Jurkat, Clone E6-1 (cell line): ENCODE measurements at places on chromosomes 12 and 14.
A peak's percentile ranks its signal among the peaks of the same experiment; 100 is the strongest.

GRCh38 chr12:9843407-9843806, 16.1 kb downstream of the KLRF1 start:
- DNase-seq, result no peak

DNA sequence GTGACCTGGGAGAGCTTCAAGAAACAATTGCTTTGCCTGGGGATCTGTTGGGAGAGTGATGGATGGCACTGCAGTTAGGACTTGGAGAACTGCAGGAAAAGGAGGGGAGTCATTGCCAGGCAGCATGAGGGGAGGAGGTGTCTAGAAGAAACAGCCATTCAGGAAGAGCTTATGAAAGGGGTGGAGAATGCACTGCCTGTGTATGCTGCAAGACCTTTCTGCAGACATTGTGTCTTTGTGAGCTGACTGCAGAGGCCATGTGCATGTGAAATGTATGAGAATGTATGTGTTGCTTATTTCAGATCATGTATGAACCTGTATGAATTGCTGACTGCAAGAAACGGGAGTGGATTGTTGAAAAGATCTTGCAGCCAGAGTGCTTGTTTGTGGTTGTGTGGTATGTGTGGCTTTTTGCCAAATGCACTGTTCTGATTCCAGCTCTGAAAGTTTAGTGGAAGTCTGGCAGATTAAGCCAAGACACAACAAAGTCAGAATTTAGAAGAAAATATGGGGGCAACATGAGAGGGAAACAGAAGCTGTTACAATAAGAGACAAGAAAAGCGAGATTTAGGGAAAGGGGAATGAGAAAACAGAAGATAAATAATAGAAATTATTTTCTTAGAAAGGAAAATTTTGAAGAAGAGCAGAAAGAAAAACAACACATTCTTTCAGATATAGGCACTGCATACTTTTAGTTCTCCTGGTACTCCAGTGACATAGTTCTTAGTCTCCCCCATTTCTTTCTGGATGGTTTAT, 9.8 kb upstream of the RIMKLB start:
- DNase-seq, result peak; percentile 66

DNA sequence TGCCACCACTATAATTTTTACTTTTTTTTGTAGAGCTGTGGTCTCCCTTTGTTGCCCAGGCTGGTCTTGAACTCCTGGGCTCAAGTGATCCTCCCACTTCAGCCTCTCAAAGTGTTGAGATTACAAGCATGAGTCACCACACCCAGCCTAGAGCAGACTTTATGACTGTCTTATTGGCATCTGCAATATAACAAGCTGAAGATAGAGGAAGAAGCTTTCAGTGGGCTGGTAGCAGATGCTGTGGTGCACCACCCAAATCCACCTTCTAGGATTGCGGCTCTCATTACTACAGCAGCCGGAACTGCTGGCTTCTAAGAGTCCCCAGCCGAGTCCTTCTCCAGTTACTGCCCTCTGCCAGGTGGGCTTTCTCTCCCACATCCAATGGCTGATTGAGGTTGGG, 7.6 kb upstream of the STK38L start:
- no peak for DNase-seq

- no peak for DNase-seq
These were observed 31.9 kb downstream of the RBM19 start for GRCh38 chr12:113934060-113934814.
